Thymus (tissue), 14 donors: ENCODE measurements at places on chromosomes 3 and 15.

GRCh38 chr3:12182687-12183441 is 24.2 kb upstream of the TIMP4 start:
- no peak for DNase-seq
- peaks cover 24% of the 10 kb centered on the region for H3K4me1 ChIP-seq
- no peaks in the 10 kb centered on the region for H3K36me3 ChIP-seq
- H3K27me3 ChIP-seq = no peaks in the 10 kb centered on the region

DNA sequence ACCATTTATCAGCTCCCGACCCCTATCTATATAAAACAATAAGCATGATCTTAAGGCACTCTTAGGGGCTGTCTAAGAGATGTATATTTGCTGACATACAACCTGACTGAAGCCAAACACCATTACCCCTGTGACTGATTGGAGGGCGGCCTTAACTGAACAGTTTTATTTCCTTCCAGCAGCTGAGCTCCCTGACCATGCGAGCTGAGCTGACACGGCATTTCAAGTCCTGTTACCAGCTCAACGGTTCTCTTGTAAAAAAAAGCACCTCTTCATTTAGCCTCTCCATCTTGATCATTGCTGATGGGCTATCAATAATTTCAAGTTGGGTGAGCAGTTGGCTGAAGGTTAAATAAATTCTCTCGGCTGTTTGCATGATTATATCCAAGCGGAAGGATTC is 33.4 kb upstream of the BNIP2 start:
- H3K27me3 ChIP-seq = no peaks in the 10 kb centered on the region
- no peaks in the 10 kb centered on the region for H3K4me1 ChIP-seq
- no peaks in the 10 kb centered on the region for H3K36me3 ChIP-seq
- no peak for DNase-seq
- H3K4me3 ChIP-seq = no peak overlapping the region
- no peak overlapping the region for H3K27ac ChIP-seq

DNA sequence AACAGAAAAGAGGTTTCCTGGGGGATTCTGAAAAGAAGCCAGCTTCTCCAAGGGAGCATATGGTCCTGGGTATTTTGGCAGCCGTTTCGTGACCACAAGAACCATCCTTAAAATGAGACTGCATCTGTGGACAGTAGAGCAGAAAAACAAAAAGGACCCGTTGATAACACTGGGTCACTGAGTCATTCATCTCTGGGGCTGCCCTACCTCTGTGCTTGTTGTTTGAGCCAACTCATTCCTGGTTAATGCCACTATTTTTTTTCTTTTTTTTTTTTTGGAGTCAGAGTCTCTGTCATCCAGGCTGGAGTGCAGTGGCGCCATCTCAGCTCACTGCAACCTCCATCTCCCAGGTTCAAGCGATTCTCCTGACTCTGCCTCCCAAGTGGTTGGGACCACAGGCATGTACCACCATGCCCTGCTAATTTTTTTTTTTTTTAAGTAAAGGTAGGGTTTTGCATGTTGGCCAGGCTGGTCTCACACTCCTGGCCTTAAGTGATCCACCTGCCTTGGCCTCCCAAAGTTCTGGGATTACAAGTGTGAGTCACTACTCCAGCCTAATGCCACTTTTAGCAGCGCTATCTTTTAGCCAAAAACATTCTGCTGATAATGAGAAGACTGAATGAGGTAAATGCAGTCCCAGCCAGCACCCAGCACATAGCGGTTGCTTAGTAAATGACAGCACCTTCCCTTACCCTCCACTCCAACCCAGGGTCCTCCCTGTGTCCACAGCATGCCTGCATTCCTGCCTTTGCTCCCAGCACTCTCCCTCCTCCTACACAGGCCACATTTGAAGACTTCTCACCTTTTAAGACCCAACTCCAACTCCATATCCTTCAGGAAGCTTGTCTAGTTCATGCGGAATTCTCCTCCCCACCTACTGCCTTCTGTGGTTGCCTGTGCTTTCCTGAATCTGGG is 9.1 kb upstream of the ISL2 start:
- no peaks in the 10 kb centered on the region for H3K4me1 ChIP-seq
- peaks cover 9% of the 10 kb centered on the region for H3K27me3 ChIP-seq
- no peak overlapping the region for H3K27ac ChIP-seq
- H3K4me3 ChIP-seq = no peak overlapping the region
- H3K36me3 ChIP-seq = no peaks in the 10 kb centered on the region
- DNase-seq = no peak

DNA sequence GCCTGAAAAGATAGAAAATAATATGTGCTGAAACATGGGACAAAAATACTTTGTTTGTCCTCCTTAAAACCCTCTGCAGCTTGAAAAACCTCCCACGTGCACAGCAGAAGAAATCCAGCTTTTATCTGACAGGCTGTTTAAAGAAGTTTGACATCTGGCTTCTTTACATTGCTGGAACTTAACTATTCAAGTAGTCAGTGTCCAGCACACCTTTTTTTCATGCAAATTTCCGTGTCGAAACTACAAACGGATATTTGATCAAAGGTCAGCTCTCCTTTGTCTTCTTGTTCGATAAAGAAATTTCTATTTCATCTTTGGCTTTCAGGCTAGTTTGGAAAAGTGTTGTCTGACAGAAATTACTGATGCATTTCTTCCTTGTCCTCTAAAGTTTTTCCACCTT is 66.8 kb upstream of the KBTBD8 start:
- no peak for DNase-seq
- H3K4me3 ChIP-seq = no peak overlapping the region
- no peaks in the 10 kb centered on the region for H3K27me3 ChIP-seq
- H3K27ac ChIP-seq = no peak overlapping the region

DNA sequence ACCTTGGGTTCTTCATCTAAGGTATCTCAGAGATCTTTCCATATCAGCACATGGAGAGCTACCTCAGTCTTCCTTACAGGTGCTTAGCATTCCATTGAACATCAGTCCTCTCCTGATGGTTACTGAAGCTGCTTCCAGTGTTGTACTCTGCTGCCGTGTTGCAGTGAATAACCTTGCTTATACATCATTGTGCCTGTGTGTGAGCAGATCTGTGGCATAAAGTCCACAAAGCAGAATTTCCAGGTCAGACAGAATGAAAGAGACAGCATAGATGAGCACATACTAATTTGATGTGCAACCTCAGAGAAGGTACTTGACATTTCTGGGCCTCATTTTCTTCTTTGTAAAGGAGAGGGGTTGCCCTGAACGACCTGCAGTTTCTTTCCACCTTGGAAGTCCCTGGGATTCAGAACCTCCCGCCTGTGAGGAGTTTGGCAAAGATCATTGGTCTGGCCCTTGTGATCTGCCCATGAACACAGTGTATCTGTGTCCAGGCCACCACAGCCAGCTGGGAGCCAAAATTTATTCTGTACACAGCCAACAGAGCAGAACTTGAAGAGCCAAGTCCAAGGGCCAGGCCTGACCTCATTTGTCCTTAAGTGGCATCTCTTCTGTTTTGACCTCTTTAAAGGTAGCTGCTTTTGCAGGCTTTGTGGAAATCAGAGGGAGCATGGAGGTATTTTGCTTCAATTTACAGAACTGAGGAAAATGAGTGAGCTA is 57.2 kb upstream of the SLC7A14 start:
- H3K4me1 ChIP-seq = no peaks in the 10 kb centered on the region
- DNase-seq = no peak
- H3K27me3 ChIP-seq = no peaks in the 10 kb centered on the region

DNA sequence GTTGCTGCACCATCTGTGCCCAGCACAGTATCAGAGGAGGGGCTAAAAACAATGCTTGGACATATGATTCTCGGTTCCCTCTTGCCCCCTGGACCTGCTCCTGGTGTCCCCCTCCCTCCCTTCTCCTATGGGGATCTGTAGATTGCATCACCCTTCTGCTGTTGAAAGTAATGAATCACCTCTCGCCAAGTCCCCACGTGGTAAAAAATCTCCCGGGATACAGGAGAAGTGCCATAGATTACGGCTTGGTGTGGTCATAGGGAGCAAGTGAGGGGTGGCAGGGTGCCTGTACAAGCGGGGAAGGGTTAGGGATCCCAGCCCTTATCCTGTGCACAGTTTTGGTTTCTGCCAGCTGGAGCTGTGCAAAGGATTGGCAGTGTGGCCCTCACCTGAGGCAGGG is 37.7 kb downstream of the AMOTL2 start:
- no peak overlapping the region for H3K27ac ChIP-seq
- H3K27me3 ChIP-seq = peaks cover 2% of the 10 kb centered on the region
- H3K36me3 ChIP-seq = no peaks in the 10 kb centered on the region
- no peaks in the 10 kb centered on the region for H3K4me1 ChIP-seq
- H3K4me3 ChIP-seq = no peak overlapping the region

GRCh38 chr15:73344056-73344455 is 24.7 kb downstream of the HCN4 start:
- H3K36me3 ChIP-seq = no peaks in the 10 kb centered on the region
- no peaks in the 10 kb centered on the region for H3K27me3 ChIP-seq
- H3K4me3 ChIP-seq = no peak overlapping the region
- H3K4me1 ChIP-seq = no peaks in the 10 kb centered on the region
- H3K27ac ChIP-seq = no peak overlapping the region

GRCh38 chr3:190056742-190057141 is 64.0 kb downstream of the P3H2 start:
- no peaks in the 10 kb centered on the region for H3K4me1 ChIP-seq
- H3K27me3 ChIP-seq = no peaks in the 10 kb centered on the region
- no peak for DNase-seq
- no peaks in the 10 kb centered on the region for H3K36me3 ChIP-seq
- H3K4me3 ChIP-seq = no peak overlapping the region

DNA sequence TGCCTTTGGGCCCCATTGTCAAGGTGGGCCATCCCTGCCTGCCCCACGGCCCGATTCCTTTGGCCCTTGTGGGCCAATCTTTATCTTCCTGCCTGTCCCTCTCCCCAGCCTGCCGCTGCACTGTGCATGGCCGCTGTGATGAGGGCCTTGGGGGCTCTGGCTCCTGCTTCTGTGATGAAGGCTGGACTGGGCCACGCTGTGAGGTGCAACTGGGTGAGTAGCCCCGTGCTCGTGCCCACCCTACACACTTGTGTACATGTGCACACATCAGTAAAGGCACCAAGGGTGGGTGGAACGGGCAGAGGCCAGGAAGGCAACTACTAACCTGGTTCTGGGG is 12.2 kb downstream of the NT5DC2 start:
- H3K27me3 ChIP-seq = no peaks in the 10 kb centered on the region
- H3K27ac ChIP-seq = no peak overlapping the region
- H3K36me3 ChIP-seq = no peaks in the 10 kb centered on the region
- no peaks in the 10 kb centered on the region for H3K4me1 ChIP-seq

DNA sequence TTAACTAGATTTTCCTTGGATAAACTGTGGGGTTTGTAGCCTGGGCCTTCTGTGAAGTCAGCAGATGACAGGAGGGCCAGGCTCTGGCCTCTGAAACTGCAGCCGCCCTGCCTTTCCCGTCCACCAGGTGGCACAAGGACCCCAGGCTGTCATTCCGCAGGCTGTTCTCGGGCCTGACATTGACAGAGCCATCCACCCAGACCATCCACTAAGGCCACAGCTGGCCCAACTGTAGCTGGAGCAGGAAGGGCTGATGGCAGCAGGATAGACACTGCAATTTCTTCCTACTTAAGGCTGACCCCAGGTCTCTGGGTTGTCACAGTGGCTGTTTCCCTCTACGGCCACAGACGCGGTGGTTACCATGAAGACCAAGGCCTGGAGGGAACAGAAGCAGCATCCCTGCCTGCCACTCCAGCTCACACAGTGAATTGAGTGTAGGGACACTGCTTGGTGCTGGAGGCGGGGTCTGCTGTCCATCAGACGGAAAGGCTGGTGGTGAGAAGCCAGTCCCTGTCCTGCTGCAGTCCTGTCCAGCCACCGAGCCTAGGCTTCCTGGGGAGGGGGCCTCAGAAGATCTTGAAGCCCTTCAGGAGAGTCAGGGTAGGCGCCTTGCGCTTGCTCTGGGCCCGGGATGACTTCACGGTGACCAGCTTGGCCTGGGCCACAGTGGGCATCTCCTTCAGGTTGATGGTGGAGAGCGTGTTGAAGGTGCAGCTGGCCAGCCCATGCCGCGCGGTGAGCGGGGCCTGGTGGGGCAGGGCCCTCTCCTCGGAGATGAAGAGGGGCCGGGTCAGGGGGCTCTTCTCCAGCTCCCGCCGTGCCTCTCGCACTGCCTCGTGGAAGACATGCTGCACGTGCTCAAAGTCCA is 9.4 kb downstream of the SLC51B start:
- no peak overlapping the region for H3K4me3 ChIP-seq
- no peak overlapping the region for H3K27ac ChIP-seq
- DNase-seq = no peak

GRCh38 chr3:43769885-43770425 is 79.2 kb downstream of the ABHD5 start:
- H3K4me1 ChIP-seq = peaks cover 16% of the 10 kb centered on the region
- H3K27ac ChIP-seq = no peak overlapping the region
- DNase-seq = no peak
- H3K27me3 ChIP-seq = no peaks in the 10 kb centered on the region

DNA sequence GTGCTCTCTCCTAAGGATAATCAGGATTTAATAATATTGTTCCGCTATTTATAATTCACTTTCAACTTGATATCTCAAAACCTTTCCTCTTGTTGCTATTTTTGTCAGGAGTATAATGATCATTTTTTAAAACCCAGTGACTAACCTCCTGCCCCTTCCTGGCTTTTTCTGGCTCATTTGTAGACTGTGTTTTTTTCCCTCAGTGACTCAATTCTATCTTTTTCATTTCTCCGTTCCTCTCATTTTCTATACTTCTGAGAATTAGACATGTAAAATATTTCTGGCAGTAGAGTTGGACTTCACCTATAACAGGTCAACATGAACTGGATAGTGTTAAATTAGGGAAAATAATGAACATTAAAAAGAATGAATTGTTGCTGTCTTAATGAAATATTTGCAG is 490.7 kb downstream of the EDEM1 start:
- no peak for DNase-seq
- no peaks in the 10 kb centered on the region for H3K36me3 ChIP-seq
- no peak overlapping the region for H3K4me3 ChIP-seq
- H3K4me1 ChIP-seq = no peaks in the 10 kb centered on the region
- no peaks in the 10 kb centered on the region for H3K27me3 ChIP-seq

DNA sequence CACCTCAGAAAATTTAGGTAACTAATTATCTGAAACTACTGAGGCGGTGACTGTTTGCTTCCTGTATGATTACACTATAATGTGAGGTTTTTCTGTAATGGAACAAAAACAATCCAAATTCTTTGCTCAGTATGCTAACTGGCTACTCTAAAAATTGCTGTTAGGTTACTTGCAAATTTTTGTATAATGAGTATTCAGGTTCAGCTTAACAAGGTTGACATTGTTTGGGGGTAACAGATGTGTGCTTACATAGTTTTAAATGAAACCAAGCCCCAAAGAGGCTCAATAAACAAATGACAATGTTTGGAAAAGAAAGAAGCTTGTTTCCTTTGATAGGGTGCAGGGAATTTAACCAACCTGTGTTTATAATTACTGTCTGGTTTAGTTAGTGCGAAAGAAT is 414.5 kb upstream of the MDFIC2 start:
- no peak overlapping the region for H3K4me3 ChIP-seq
- H3K36me3 ChIP-seq = no peaks in the 10 kb centered on the region
- no peak for DNase-seq
- no peaks in the 10 kb centered on the region for H3K4me1 ChIP-seq
- no peak overlapping the region for H3K27ac ChIP-seq

DNA sequence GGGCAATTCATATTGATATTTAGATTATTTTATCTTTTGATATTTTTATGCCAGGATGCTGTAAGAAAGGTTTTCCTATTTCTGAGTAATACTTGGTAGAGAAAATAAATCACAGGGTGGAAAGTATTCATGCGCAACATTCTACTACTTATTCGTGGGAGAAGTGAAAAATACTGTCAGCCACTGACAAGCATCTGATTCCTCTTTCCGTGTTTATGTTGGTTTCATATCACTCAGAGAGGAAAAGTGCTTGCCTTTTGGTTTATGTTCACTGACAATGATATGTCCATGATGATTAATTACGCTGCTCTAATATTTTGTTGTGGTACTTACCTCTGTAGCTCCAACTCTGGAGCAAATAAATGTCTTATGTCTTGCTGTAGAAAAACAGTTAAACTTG is 429.4 kb downstream of the EDEM1 start:
- no peaks in the 10 kb centered on the region for H3K4me1 ChIP-seq
- no peaks in the 10 kb centered on the region for H3K36me3 ChIP-seq
- H3K27ac ChIP-seq = no peak overlapping the region
